WTC11 (cell line): ENCODE measurements at places on chromosomes 3 and 15.

DNA sequence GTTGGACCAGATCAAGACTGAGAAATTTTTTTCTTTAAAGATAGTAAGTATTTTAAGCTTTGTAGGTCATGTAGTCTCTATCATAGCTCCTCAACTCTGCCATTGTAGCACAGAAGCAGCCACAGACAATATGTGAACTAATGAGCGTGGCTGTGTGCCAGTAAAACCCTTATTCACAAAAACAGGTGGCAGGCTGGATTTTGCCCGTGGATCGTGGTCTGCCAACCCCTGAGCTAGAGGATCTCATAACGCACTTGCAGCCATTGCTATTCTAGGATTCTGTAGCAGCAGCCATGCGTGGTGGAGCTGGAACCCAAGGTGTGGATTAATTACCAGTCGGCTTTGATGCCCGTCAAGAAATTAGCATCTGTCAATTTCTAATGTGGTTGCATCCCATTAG is 68.7 kb upstream of the PLXNA1 start:
- DNase-seq: no peak

- DNase-seq: no peak
Measured at GRCh38 chr15:74062236-74062635, 20.1 kb downstream of the GOLGA6A start.

DNA sequence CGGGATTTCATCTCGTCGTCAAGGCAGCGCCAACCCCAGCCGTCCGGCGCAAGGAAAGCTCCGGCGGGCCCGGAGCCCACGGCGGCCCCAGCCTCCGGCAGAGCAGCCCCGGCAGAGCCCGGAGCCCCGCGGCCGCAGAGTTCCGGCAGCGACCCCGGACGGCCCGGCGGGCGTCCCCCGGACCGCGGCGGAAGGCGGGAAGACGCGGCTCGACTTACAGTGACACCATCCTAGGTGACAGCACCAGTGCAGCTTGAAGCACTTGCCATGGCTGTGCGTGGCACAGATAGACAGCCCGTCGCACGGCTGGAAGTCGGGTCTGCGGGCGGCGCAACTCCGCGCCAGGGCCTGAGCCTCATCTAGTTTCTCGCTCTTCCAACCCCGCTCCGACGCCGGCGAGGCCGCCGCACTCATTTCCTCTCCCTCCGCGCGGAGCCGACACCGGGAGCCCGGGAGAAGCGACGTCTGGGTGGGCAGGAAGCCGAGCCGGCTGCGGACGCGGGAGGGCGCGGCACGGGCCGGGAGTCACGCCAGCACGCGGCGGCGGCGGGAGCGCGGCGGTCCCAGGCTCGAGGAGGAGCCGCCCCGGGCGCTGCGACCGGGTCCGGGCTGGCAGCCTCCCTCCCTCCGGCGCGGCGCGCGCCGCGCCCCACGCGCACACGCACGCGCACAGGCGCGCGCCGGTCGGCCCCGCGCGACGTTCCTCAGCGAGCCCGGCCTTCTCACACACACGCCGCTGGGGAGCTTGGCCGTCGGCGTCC is at the start of gene C3orf70:
Gene C3orf70, minus strand, starts transcription at position 651 of the 761 bp plus-strand sequence. Its CDS starts 237 bp downstream, at position 414.
- peak; percentile 55 for DNase-seq

- DNase-seq: no peak
Measured at GRCh38 chr3:190499122-190499521, 14.8 kb upstream of the IL1RAP start.

DNA sequence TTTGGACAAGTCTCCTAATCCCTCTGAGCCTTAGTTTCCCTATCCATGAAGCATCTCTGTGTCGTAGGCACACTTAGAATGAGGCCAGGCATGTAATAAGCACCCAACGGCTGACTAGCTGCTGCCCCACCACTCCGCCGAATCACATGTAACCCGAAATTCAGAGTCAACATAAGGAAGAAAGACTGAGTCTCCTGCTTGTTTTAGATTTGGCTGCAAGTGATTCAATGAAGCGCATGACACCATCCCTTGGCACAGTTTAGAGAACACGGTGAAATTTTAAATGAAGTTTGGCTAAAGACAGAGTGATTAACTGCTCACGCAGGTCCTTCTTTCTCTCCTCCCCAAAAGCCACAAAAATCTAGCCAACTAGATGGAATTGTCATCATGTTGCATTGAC is 279.2 kb downstream of the TLE3 start:
- DNase-seq: no peak

GRCh38 chr15:93360318-93360717 is 271.3 kb upstream of the RGMA start:
- DNase-seq: no peak

- DNase-seq: no peak
Measured at GRCh38 chr3:125480656-125481374, 39.2 kb downstream of the SNX4 start.

DNA sequence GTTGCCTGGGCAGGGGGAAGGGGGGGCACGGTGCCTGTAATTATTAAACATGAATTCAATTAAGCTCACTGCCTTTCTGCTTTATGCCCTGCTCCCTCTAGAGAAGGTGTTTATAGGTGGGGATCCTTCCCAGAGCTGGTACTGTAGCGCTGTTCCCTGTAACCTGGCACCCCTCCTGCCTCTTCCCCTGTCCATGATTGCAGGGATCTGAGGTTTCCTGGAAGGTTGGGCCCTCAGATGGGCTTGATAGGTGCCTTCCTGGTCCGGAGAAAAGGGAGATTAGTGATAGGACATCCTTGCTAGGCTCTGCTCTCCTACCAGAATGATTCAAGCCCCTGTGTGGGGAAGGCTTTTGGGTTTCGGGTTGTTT is 2.1 kb upstream of the FAM131A start:
- DNase-seq: no peak
